ENCODE measurements at places on chromosomes 5 and 9. TPM values are rescaled to one million over a fixed set of nuclear protein-coding genes. Genes with fewer than 3 reads are reported as not detected.
A peak's percentile ranks its signal among the peaks of the same experiment; 100 is the strongest.

Gene PCDHGA11
- 1.3 TPM for total RNA-seq

Gene INSYN2B
- total RNA-seq, result not detected

Gene EMB
- total RNA-seq, result 6.1 TPM

Gene IFNA2
- not detected for total RNA-seq

DNA sequence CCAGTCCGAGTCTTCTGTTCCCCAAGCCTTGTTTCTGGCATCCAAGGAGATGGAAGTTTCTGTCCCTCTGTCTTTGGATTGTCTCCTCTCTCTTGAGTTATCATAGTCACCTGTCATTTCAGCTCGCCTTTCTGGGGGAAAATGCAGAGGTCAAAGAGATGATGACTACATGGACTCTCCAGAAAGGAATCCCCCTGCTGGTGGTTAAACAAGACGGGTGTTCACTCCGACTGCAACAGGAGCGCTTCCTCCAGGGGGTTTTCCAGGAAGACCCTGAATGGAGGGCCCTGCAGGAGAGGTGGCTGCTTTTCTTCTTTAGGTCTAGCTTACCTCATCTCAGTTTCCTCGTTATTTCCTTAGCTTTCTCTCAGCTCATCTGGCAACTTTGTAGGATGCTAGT is 25.1 kb downstream of the ERAP2 start:
- no peak for DNase-seq

DNA sequence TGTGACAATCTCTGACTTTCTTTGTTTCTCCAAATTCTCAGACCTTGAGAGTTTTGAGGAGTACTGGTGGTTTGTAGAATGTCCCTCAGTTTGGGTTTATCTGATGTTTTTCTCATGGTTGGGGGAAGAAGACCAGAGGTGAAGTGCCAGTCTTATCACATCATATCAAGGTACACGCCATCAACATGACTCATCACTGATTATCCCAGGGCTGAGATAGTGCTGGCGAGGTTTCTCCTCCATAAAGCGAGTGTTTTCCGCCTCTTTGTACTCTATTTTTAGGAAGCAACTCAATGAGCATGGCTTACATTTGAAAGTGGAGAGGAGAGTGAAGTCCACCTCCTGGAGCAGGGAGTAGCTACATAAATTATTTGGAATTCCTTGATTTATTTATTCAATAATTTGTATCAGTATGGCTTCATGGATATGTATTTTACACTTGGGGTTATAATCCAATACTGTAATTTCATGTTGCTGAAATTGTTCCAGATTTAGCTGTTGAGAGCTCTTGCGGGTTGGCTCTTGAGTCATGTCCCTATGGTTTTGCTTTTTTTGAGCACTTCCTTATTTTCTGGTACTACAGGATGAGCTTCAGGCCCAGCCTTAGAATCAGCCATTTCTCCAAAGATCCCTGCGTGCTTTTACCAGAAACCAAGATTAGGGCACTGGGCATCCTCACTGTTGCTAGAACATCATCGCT is 23.9 kb downstream of the DCANP1 start:
- DNase-seq, result no peak

GRCh38 chr5:172837640-172838039 is 3.6 kb downstream of the ERGIC1 start:
- DNase-seq, result peak; percentile 95

GRCh38 chr5:138212828-138213160 is 329 bp downstream of the CDC23 start:
- DNase-seq, result no peak

- DNase-seq, result no peak
Measured at GRCh38 chr9:69871118-69871834, 50.7 kb downstream of the CFAP95 start.

- no peak for DNase-seq
Measured at GRCh38 chr5:111984044-111984443, 227.1 kb upstream of the NREP start.

DNA sequence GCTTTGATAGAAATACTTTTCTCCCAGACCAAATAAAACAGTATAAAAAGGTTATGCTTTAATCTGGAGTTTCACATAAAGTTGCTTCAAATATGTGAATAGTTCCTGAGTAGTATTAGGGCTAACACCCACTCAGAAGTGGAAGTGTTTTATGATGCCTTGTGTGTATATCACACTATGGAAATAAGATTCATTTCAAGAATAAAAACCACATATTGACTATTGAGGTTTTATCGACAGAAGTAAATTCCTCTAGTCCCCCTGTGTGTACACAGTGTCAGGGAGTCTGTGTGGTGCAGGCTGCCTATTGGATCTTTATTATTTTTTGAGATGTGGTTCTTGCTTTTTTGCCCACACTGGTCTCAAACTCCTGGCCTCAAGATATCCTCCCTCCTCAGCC is 20.8 kb upstream of the LRRTM2 start:
- no peak for DNase-seq

- DNase-seq, result no peak
Measured at GRCh38 chr9:130823435-130823834, 11.6 kb upstream of the ABL1 start.

- no peak for DNase-seq
Measured at GRCh38 chr5:74073257-74073656, 447.3 kb downstream of the ARHGEF28 start.

GRCh38 chr9:83477571-83477970 is 60.6 kb downstream of the FRMD3 start:
- no peak for DNase-seq

DNA sequence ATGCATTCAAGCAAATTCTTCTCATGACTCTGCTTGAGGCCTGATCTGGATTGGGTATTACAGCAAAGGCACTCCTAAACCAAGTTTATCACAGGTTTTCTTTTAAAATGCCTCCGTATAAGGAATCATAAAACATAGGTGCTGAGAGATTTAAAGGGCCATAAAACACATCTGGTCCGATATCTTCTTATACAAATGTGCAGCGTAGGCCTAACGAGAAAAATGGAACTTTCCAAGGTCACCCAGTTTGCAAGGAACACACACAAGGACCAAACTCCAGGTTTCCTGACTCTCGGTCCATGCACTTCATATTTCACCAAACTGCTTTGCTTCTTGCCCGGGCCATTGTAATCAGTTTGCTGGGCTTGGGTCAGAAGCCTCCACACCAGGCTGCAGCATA is 22.1 kb downstream of the SH3RF2 start:
- peak; percentile 53 for DNase-seq

DNA sequence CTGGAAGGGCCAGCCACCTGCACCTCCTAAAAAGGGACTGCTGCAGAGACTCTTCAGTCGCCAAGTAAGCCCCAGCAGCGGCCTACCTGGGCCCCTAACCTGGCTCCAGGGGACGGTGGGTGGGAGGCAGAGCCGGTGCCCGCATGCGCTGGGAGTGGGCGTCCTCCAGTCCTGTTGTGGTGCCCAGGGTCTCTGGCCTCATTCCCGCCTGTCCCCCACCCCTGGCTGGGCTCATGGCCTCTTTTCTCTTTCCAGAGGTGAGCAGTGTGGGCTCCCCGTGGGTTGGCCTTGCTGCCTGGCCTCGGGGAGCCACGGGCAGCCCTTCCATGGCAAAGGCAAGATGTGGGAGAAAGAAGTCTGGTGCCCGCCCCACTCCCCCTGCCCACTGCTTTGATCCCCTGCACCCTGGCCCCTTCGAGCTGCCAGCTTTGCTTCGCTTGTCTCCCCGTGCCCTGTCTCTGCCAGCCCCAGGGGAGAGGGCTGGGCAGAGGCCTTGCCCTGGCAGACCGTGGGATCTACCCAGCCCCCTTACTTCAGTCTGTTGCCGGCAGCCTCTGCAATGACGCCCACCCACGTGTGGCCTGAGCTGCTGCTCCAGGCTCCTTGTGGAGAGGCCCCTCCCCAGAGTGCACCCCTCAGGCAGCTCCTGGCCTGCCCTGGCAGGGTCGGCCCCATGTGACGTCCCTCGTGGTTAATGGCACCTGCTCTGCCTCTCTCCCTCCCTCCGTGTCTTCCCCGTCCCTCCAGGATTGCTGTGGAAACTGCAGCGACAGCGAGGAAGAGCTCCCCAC is 5.4 kb upstream of the PRR7 start:
- no peak for DNase-seq

DNA sequence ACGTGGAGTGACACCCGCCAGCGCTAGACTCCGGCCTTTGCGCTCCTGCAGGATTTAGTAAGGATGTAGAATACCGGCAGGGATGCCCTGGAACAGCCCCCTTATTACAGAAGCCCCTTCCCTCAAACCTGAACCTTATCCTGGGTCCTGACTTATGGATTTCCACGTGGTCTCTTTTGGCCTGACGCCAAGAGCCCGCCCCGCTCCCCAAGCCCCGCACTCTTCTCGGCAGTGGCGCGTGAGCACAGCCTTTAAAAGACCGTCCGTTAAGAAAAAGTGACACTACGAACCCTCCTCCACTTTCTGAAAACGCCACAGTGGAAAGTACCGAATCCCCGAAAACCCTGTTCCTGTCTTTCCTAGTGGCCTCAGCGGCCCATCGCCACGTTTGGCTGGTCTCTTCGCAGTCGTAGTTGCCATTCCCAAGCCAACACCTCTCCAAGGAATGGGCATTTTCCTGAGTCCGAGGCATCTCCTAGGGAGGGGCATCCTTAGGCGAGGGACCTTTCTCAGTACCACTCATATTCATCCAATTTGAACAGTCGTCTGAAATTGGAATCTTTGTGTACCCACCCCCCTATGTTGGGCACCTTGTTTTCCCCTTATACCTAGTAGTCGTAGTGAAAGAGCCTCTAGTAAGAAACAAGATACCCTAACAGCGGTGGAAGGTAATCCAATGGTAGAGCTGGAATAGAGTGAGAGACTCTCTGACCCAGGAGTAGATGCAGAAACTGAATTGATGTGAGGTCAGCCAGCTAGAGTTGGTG is 732 bp upstream of the MCIDAS start:
- DNase-seq, result no peak

DNA sequence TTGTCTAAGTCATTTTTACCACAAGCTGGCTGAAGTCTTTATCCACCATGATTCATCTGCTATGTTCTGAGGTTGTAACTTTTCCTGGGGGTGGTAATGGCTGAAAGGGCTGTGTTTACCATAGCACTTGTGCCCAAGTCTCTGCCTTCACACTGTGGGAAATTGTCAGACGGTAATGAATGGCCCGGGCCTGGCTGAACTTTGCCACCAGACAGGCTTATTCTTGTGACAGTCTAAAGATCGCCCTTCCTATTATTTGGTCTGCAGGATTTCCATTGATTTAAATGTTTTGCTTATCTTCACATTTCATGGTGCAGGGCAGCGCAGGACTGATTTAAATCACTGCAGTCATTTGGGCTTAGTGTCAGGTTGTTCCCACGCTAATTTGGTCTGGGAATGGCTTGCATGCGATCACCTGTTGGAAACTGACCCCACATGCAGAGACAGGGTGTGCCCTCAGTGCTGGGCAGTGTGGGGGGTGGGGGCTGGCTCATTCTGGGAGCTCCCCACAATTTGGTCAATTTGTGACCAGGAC is 109.3 kb upstream of the ICE1 start:
- no peak for DNase-seq

All from colonic mucosa (tissue), 4 donors.